Omental fat pad (tissue), 4 donors: ENCODE measurements at places on chromosomes 5 and 9. TPM values are rescaled to one million over a fixed set of nuclear protein-coding genes. Genes with fewer than 3 reads are reported as not detected.

- no peak for DNase-seq
These were observed 509.8 kb downstream of the DMAC1 start for GRCh38 chr9:7289773-7290172.

GRCh38 chr5:78604689-78605285 lies 43.8 kb downstream of the LHFPL2 start:
- no peak for DNase-seq

The PCDHB13 gene
- 1.8 TPM for total RNA-seq

GRCh38 chr5:35213608-35214007 lies 16.7 kb downstream of the PRLR start:
- no peak for DNase-seq

DNA sequence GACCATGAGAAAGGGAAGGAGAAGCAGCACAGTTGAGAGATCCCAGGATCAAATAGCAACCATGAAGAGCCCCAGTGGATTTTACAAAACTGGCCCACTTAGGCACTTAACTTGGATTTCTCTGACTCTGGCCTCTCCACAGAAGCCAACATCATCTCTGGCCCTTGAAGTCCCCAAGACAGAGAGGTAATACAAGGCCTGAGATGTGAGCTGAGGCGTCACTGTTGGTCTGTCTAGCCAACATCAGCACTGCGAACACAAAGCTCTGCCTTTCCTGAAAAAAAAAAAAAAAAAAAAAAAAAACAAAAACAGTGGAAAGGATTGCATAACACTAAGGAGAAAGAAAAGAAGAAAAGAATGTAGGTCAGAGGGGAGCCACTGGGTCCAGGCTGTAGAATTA lies 378.3 kb downstream of the BRINP1 start:
- DNase-seq = no peak

GRCh38 chr5:175253597-175253996 lies 190.4 kb downstream of the DRD1 start:
- DNase-seq = no peak
